ENCODE measurements at places on chromosomes 13 and 19. TPM values are rescaled to one million over a fixed set of nuclear protein-coding genes. Genes with fewer than 3 reads are reported as not detected.

The HSPB6 gene
- total RNA-seq: 148 TPM

The SMIM44 gene
- total RNA-seq: not detected

The KLK14 gene
- 0.57 TPM for total RNA-seq

The ZNF439 gene
- total RNA-seq: 9.4 TPM

The CHST8 gene
- total RNA-seq: 0.96 TPM

The CCDC70 gene
- total RNA-seq: not detected

The AP2A1 gene
- total RNA-seq: 77.5 TPM

The SIGLEC7 gene
- total RNA-seq: 4.5 TPM
